A549 treated with ZK216348 at 1 μM for 4 hours (cell line): ENCODE measurements at places on chromosomes 5 and 9. TPM values are rescaled to one million over a fixed set of nuclear protein-coding genes. Genes with fewer than 3 reads are reported as not detected.

The LMNB1 gene
- total RNA-seq: 56.7 to 83.0 TPM (median 60.8 TPM) in 5 replicates

The EPB41L4B gene
- total RNA-seq: 11.5 to 16.9 TPM (median 14.6 TPM) in 5 replicates

The OR1J2 gene
- total RNA-seq: not detected in 5 replicates

The IL17B gene
- not detected in 5 replicates for total RNA-seq

The LHX3 gene
- total RNA-seq: 0.09 to 0.14 TPM (median 0.12 TPM) in 4 of 5 replicates, not detected in the other

The IFNB1 gene
- total RNA-seq: not detected in 5 replicates

The UGT3A2 gene
- not detected in 5 replicates for total RNA-seq

The CDC25C gene
- 10.3 to 13.5 TPM (median 10.6 TPM) in 5 replicates for total RNA-seq

The CDC14B gene
- 8.7 to 12.6 TPM (median 11.1 TPM) in 5 replicates for total RNA-seq

The C5orf52 gene
- not detected in 5 replicates for total RNA-seq

The BTNL3 gene
- not detected in 5 replicates for total RNA-seq

The CFAP90 gene
- total RNA-seq: 0.43 to 0.74 TPM (median 0.56 TPM) in 5 replicates

The FGFR4 gene
- total RNA-seq: 10.3 to 26.0 TPM (median 25.5 TPM) in 5 replicates

The COL27A1 gene
- 7.0 to 15.1 TPM (median 12.0 TPM) in 5 replicates for total RNA-seq

The GPR150 gene
- 0.11 to 0.15 TPM (median 0.12 TPM) in 3 of 5 replicates, not detected in the others for total RNA-seq

The NR5A1 gene
- 0.09 TPM in 1 of 5 replicates, not detected in the others for total RNA-seq

The PDE4D gene
- 27.7 to 62.9 TPM (median 50.5 TPM) in 5 replicates for total RNA-seq

The RPS23 gene
- total RNA-seq: 3,159 to 4,095 TPM (median 3,418 TPM) in 5 replicates

The CATSPER3 gene
- total RNA-seq: 0.20 to 0.57 TPM (median 0.40 TPM) in 5 replicates

The GFM2 gene
- total RNA-seq: 23.8 to 26.3 TPM (median 24.9 TPM) in 5 replicates

The WDR31 gene
- 0.94 to 1.5 TPM (median 1.2 TPM) in 5 replicates for total RNA-seq

The ZNF462 gene
- total RNA-seq: 3.6 to 5.4 TPM (median 4.2 TPM) in 5 replicates

The ADAMTS13 gene
- 0.17 to 0.69 TPM (median 0.51 TPM) in 5 replicates for total RNA-seq

The NHP2 gene
- 384 to 453 TPM (median 422 TPM) in 5 replicates for total RNA-seq

The SPATA31E1 gene
- not detected in 5 replicates for total RNA-seq

The NIPAL4 gene
- 9.6 to 14.1 TPM (median 11.5 TPM) in 5 replicates for total RNA-seq

The WHRN gene
- 3.9 to 8.6 TPM (median 7.2 TPM) in 5 replicates for total RNA-seq

The GOLM1 gene
- 97.6 to 121 TPM (median 114 TPM) in 5 replicates for total RNA-seq

The EGFLAM gene
- total RNA-seq: 0.26 TPM in 1 of 5 replicates, not detected in the others

The ASPN gene
- not detected in 5 replicates for total RNA-seq

The EFNA5 gene
- 18.9 to 27.3 TPM (median 26.4 TPM) in 5 replicates for total RNA-seq

The CKS2 gene
- total RNA-seq: 332 to 511 TPM (median 377 TPM) in 5 replicates

The SIT1 gene
- not detected in 5 replicates for total RNA-seq

The NUDT12 gene
- 0.94 to 2.7 TPM (median 1.5 TPM) in 5 replicates for total RNA-seq

The ABO gene
- total RNA-seq: 0.19 TPM in 1 of 5 replicates, not detected in the others

The GPX8 gene
- total RNA-seq: 27.0 to 41.5 TPM (median 36.1 TPM) in 5 replicates

The PHYHD1 gene
- not detected in 5 replicates for total RNA-seq

The FOCAD gene
- 15.3 to 17.5 TPM (median 16.6 TPM) in 5 replicates for total RNA-seq

The LIX1 gene
- total RNA-seq: not detected in 5 replicates

The PAEP gene
- total RNA-seq: 0.20 to 0.41 TPM in 2 of 5 replicates, not detected in the others

The SH2D3C gene
- total RNA-seq: 0.12 to 0.40 TPM (median 0.15 TPM) in 3 of 5 replicates, not detected in the others

The CAPSL gene
- total RNA-seq: not detected in 5 replicates

The DDX4 gene
- total RNA-seq: not detected in 5 replicates

The PROB1 gene
- 0.18 to 0.37 TPM (median 0.28 TPM) in 5 replicates for total RNA-seq

The SPATA31D4 gene
- not detected in 5 replicates for total RNA-seq
